ENCODE measurements at places on chromosomes 6 and 20.

GRCh38 chr20:47682028-47682783 is 103.1 kb downstream of the SULF2 start:
- no peak for DNase-seq

- no peak for DNase-seq
Measured at GRCh38 chr20:278607-279571, 11.7 kb downstream of the C20orf96 start.

GRCh38 chr6:47290124-47290834 is 19.4 kb downstream of the TNFRSF21 start:
- DNase-seq: no peak

GRCh38 chr6:145271040-145271439 is 464.3 kb downstream of the EPM2A start:
- DNase-seq: no peak

- DNase-seq: no peak
Measured at GRCh38 chr6:91926827-91927226, 1340.0 kb upstream of the MAP3K7 start.

DNA sequence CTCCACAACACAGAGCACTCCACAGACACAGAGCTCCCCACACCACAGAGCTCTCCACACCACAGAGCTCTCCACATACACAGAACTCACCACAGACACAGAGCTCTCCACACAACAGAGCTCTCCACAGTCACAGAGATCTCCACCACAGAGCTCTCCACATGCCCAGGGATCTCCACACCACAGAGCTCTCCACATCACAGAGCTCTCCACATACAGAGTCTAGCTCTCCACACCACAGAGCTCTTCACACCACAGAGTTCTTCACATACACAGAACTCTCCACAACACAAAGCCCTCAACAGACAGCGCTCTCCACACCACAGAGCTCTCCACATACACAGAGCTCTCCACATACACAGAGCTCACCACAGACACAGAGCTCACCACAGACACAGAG is 55.3 kb downstream of the ERMARD start:
- no peak for DNase-seq

- DNase-seq: no peak
Measured at GRCh38 chr20:36817496-36817895, 43.9 kb upstream of the DSN1 start.

DNA sequence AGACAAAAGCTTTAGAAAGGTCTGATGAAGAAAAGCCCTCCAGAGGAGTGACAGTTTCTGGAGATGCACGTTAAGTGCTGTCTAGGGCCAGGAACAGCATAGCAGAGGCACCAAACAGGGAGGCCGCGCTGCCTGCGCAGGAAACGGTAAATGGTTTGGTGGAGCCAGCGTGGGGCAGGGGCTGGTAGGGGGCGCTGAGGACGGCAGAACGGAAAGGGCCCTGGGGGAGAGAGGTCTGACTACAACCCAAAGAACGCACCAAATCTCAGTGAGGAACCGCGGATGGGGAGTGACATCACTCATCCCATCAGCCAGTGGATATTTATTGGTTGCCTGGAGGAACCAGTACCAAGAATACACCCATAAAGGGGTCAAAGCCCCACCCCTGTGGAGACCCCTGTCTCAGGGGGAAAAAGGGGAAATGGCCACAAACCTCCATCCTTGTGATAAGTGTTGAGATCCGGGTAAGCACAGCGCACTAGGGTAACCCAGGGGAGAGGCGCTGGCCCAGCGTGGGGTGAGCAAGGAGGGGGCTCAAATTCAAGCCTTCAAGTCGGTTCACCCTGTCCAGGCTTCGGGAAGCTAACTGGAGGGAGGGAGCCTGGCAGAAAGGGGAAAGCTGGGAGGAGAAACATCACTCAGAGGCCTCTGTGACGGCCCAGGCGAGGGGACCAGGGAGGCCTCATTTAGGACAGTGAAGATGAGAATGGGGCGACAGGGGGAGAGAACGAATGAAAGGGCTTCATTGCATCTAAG is 249.2 kb upstream of the QKI start:
- DNase-seq: no peak

GRCh38 chr6:89258912-89259311 is 41.8 kb upstream of the GABRR1 start:
- no peak for DNase-seq

GRCh38 chr20:49969946-49970345 is 12.8 kb upstream of the SNAI1 start:
- DNase-seq: no peak

DNA sequence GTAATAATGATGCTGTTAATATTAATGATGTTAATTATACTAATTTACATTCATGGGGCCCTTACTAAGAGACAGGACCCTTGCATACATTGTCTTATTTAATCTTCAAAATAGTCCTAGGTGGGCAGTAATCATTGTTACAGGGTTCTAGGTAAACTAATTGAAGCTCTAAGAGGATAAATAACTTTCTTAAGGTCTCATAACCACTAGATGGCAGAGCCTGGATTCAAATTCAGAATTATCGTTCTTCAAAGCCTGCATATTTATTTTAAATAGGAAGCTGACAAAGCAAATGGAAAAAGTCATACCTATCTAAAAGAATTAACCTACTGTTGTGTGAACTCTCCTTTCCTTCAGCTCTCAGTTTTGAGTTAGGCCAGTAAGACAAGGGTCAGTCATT is 23.5 kb downstream of the PTCHD4 start:
- no peak for DNase-seq

GRCh38 chr20:47429409-47429808 is 72.3 kb upstream of the NCOA3 start:
- DNase-seq: no peak

DNA sequence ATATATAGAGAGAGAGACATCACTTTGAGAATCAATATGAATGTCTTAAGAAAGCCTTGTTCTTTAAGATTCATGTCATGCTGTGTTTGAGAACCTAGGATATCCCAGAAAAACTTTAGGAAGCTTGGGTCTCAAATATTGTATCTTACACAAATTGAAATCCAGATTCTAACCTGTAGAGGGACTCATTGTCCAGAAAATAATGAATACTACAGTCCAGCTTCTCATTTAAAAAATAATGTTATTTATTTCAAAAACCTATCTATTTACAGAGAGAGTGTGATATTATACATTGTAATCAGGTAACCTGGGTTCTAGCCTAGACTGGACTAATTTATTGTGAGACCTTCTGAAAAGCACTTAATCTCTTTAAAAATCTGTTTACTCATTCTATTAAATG is 4.2 kb downstream of the RFX6 start:
- no peak for DNase-seq

DNA sequence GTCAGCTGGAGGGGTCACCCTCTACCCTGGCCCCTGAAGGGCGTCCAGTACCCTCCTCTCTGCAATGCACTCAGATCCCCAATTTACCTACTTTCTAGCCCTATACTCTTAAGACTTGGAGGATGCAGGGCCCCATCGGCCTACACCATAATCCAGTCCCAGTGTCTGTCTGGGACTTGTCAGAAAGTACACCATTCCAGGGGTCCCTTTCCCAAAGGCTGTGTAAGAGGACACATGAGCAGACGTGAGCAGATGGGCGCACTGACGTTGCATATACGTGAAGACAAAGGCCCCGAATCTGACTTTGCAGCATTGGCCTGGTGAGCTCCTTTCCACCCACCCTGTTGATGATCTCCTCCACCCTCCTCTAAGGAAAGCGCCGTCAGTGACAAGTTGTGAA is 20.9 kb upstream of the SMOC2 start:
- DNase-seq: no peak

DNA sequence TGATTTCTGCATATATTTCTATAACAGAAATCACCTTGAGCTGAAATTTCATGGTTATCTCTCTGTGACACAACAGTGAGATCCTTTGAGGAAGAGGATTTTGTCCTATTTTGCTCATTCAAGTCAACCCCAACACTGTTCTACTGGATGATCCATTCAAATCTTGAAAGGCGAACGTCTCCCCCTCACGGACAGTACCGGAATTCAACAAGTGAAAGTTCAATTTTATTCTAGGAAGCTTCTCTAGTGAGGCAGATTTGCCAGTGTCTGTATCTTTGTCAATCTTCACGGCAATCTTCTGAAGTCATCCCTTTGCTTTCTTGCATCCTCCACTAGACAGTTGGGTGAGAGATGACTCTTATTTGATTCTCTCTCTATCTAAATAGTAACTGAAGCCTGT is 91.7 kb upstream of the PDE7B start:
- DNase-seq: no peak

GRCh38 chr6:11384531-11385309 is 152.3 kb upstream of the NEDD9 start:
- no peak for DNase-seq

- no peak for DNase-seq
Measured at GRCh38 chr6:4041480-4041879, 37.5 kb downstream of the FAM217A start.

DNA sequence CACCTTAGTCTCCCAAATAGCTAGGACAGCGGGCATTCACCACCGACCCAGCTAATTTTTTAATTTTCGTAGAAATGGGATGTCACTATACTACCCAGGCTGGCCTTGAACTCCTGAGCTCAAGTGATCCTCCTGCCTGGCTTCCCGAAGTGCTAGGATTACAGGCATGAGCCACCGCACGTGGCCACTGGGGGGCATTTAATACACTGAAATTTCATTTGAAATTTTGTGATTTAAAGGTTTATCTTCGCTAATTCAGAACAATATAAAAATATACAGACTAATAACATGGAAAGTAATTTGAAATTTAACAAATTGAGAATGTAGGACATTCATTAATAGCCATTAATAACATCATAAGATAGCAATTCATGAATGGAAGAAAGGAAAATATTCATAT is 20.5 kb upstream of the TBC1D32 start:
- DNase-seq: no peak

- no peak for DNase-seq
Measured at GRCh38 chr6:136127873-136128272, 122.2 kb downstream of the MTFR2 start.

DNA sequence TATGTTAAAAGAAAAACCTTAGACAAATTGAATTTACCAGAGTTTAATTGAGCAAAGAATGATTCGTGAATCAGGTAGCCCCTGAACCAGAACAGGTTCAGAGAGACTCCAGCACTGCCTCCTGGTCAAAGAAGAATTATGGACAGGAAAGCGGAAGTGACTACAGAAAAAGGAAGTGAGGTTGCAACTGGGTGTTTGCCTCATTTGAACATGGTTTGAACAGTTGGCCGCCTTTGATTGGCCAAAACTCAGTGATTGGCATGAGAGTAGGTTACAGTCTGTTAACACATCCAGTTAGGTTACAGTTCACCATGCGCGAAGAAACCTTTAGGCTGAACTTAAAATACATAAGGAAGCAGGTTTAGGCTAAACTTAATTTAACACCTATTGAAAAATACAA is 248.8 kb downstream of the TFAP2A start:
- no peak for DNase-seq

DNA sequence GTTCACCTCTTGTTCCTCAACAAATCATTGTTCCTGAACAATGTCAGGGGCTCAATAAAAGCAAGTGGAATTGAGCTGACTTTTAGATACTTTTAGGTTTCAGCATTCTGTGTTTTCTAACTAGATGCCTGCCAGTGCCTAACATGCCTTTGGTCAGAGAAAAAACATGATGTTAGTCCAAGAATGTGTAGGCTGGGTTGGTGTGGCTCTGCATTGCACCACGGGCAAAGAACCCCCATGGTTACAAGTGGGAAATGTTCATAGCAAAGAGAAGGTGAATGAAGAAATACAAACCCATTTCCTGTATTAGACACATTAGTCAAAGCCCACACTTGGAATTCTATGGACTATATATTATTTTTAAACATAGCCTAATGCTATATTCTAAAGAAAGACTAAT is 193.3 kb downstream of the TMEM200A start:
- no peak for DNase-seq

DNA sequence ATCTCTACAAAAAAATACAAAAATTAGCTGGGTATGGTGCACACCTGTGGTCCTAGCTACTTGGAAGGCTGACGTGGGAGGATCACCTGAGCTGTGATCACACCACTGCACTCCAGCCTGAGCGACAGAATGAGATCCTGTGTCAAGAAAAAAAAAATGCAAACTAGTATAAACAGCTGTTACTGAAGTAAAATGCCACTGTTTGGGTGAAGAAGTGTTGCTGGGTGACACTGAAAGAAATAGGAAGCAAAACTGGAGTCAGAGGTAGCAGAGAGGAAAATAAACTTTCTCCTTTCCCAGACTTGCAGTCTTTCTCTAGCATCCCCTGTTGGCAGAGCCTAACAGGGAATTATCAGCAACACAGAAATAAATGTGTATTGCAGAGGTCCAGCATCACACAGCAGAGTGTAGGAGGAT is 241.2 kb upstream of the PREP start:
- DNase-seq: no peak

GRCh38 chr6:52191824-52192223 is 5.6 kb downstream of the IL17A start:
- DNase-seq: no peak

- no peak for DNase-seq
Measured at GRCh38 chr6:14555804-14556203, 438.2 kb downstream of the CD83 start.

GRCh38 chr6:121437851-121438651 is 2.6 kb downstream of the GJA1 start:
- DNase-seq: no peak

DNA sequence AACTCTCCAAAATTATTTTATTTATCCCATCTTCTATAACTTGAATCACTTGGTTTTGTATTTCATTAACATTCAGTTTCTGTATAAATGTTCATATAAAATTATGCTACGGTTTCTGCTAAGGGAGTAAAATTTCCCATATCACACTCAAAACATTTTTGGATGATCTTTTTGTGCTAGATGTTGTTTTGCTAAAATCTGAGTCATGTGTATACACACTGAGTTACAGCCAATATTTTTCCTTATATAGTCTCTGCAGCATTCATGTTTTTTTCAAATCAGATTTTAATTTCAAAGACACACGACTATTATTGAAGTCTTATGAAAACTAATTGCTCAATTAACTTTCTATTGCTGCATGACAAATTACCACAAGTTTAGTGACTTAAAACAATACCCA is 54.3 kb upstream of the SLC2A12 start:
- DNase-seq: no peak

DNA sequence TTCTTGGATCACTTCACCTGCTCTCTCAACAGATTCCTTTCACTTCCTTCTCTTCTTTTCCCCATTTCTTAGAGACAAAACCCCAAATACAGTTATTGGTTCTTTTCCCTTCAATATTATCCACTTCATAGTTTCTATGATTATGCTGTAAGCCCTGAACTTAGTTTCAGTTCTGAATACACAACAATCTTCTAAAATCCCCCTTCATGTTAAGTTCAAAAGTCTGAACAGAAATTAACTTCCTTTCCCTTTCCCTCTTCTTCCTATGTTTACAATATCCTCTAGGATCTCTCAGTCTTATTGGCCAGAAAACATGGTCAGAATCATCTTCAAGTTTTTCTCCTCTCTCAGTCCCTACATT is 57.7 kb downstream of the OGFRL1 start:
- DNase-seq: no peak

All from GM12892 (cell line).